ENCODE measurements at places on chromosomes 5 and 9.
A peak's percentile ranks its signal among the peaks of the same experiment; 100 is the strongest.

GRCh38 chr5:82244854-82245635, 33.1 kb downstream of the RPS23 start:
- DNase-seq: no peak

DNA sequence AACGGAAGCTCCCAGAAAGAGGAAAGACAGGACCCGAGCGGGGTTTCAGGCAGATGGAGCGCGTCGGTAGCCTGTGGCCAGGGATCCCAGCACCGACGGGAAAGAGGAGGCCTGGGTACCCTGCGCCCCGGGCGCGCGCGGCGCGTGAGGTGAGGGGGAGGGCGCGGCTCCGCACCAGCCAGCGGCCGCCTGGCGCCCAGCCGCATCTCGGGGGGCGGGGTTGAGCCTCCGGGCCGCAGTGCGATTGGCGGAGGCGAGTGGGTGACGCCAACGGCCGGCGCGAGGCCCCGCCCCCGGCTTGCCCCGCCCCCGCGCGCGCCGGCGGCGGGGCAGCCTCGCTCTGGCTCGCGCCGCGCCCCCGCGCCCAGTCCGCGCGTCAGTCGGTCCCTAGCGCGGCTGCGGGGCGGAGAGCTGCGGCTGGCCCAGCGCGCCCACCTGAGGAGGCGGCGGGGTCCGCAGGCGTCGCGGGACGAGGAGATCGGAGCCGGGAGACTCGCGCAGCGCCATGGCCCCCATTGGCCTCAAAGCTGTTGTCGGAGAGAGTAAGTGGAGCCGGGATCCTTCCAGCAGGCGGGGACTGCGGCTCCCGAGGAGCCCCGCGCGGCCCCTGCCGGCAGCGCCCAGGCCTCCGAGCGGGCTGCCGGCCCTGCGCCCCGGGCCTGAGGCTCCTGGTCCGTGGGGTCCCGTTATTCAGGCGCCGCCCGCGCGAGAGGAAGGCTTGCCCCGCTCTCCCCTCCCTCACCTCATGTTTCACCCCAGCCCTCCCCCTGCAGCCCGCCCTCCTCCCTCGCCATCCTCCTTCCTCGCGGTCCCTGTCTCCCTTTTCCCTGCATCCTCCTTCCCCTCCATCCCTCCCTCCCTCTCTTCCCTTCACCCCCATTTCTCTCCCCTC, at the start of gene STXBP1:
STXBP1 (plus strand) TSS at position 379 of the 892 bp plus-strand sequence; CDS start at position 506, 127 bp downstream.
- DNase-seq: peak; percentile 83

GRCh38 chr5:175246242-175246888, 197.6 kb downstream of the DRD1 start:
- DNase-seq: no peak

GRCh38 chr5:144308174-144308573, 137.5 kb downstream of the KCTD16 start:
- no peak for DNase-seq

- no peak for DNase-seq
Observed at GRCh38 chr5:131983244-131983771, 28.1 kb downstream of the ACSL6 start.

DNA sequence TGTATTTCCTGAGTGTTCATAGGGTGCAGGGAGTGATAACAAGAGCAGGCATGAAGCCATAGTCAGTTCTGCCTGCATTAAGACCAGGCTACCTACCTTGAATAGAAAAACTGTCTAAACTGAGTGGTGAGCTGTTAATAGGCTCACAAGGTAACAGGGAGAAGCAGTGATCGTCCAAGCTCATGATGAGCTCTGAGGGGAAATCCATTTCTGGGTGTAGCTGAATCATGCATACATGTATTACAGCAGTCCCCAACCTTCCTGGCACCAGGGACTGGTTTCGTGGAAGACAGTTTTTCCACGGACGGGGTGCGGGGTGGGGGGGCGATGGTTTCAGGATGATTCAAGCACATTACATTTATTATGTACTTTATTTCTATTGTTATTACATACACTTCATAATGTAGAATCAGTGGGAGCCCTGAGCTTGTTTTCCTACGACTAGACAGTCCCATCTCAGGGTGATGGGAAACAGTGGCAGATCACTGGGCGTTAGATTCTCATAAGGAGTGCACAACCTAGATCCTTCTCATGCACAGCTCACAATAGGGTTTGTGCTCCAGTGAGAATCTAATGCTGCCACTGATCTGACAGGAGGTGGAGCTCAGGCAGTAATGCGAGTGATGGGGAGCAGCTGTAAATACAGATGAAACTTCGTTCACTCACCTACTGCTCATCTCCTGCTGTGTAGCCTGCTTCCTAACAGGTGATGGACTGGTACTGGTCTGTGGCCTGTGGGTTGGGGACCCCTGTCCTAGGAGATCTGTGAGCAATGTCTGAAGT, 100.0 kb upstream of the IL6ST start:
- peak; percentile 24 for DNase-seq

DNA sequence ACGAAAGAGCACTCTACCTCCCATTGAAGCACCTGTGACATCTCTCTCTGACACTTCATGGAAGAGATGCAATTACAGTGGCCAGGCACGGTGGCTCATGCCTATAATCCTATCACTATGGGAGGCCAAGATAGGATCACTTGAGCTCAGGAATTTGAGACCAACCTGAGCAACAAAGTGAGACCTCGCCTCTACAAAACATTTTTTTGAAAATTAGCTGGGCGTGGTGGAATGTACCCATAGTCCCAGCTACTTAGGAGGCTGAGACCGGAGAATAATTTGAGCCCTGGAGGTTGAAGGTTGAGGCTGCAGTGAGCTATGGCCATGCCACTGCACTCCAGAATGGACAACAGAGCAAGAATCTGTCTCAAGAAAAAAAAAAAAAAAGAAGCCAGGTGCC, 45.5 kb downstream of the GLDC start:
- DNase-seq: no peak
